ENCODE measurements at places on chromosomes 16 and 17.

GRCh38 chr16:647173-647902 lies 1.8 kb upstream of the WDR90 start:
- no peak for DNase-seq

GRCh38 chr16:87064731-87065445 lies 252.3 kb downstream of the C16orf95 start:
- no peak for DNase-seq

GRCh38 chr17:18932360-18933055 lies 19.5 kb upstream of the SLC5A10 start:
- DNase-seq = no peak

DNA sequence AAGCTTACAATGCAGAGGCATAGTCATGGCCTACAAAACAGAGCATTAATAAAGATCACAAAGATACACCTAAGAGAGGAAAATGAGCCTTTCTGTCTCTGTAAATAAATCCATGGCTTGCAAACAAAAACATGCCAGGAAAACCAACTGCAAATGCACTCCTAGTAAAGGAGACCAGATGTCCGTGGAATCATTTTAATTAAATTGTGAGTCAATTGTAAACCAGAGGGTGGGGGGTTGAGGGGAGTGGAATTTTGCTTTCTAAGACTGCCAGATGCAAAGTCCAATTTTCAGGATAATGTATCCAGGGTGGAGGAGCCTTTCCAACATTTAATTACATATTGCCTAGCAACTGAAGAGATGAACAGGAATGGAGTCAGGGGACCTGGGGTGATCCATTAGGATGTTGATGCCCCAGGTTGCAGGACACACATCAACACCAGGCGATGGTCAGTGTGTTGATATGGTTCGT lies 390.3 kb upstream of the CCL2 start:
- no peak for DNase-seq

DNA sequence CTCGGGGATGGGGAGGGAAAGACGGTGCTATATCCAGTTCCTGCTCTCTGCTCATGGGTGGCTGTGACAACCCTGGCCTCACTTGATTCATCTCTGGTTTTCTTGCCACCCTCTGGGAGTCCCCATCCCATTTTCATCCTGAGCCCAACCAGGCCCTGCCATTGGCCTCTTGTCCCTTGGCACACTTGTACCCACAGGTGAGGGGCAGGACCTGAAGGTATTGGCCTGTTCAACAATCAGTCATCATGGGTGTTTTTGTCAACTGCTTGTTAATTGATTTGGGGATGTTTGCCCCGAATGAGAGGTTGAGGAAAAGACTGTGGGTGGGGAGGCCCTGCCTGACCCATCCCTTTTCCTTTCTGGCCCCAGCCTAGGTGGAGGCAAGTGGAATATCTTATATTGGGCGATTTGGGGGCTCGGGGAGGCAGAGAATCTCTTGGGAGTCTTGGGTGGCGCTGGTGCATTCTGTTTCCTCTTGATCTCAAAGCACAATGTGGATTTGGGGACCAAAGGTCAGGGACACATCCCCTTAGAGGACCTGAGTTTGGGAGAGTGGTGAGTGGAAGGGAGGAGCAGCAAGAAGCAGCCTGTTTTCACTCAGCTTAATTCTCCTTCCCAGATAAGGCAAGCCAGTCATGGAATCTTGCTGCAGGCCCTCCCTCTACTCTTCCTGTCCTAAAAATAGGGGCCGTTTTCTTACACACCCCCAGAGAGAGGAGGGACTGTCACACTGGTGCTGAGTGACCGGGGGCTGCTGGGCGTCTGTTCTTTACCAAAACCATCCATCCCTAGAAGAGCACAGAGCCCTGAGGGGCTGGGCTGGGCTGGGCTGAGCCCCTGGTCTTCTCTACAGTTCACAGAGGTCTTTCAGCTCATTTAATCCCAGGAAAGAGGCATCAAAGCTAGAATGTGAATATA lies 4.8 kb upstream of the LASP1NB start:
- DNase-seq = no peak

- DNase-seq = no peak
Observed at GRCh38 chr16:48374255-48374654, 11.0 kb downstream of the SIAH1 start.

- DNase-seq = no peak
Observed at GRCh38 chr16:66429290-66429962, 2.3 kb downstream of the BEAN1 start.

DNA sequence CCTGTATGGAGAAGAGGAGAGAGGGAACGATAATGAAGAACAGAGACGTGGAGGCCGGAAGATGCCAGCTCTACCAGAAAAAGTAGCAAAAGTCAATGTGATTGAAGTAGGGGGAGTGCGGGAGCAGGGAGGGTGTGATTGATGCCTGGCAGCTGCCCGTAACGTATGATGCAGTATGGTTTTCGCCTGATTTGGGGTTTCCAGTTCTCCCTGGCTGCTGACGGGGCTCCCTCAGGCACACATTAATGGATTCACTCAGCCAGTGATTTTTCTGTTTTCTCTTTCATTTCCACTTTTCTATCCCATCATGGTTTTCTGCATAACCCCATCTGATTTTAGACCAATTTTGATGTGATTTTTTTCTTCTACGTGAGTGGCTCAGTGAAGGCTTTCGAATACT lies 62.1 kb downstream of the PRKCA start:
- no peak for DNase-seq

DNA sequence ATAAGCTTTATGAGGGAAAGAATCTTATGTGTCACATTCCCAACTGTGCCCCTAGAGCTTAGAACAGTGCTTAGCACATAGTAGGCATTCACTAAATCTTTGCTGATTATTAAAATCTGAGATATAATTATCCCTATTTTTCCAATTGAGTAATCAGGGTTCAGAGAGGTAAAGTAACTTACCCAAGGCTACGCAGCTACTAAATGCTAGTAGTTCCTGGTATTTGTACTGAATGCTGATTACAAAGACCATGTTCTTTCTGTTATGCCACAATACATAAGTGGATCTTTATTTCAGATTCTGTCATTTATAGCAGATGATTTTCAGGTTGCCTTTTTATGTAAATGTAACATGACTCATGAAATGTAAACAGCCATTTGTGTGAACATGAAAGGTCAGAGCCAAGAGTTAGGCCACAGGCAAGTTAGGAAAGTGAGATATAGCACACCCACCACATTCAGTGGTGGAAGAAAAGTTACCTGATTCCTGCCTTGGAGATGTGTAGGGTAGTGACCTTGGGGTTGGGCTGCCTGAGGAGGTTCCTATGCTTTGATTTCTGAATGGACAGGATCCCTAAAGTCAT lies 77.2 kb downstream of the FTO start:
- no peak for DNase-seq

DNA sequence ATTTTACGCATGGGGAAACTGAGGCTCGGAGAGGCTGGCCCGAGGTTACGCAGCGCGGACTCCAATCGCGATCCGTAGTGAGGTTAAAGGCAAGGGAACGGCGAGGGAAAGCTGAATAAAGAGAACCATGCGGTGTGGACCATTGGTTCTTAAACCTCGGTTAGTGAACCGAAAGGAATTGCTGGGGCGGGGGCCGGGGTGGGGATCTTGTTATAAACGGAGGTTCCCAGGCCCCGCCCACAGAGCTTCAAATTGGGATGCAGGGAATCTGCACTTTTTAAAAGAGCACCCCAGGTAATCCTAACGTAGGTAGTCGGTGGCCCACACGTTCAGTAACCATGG lies 524 bp downstream of the IQCK start:
- no peak for DNase-seq

GRCh38 chr16:583815-584591 lies 5.9 kb upstream of the RAB40C start:
- DNase-seq = no peak

GRCh38 chr17:40551091-40551878 lies 14.0 kb downstream of the CCR7 start:
- DNase-seq = no peak

DNA sequence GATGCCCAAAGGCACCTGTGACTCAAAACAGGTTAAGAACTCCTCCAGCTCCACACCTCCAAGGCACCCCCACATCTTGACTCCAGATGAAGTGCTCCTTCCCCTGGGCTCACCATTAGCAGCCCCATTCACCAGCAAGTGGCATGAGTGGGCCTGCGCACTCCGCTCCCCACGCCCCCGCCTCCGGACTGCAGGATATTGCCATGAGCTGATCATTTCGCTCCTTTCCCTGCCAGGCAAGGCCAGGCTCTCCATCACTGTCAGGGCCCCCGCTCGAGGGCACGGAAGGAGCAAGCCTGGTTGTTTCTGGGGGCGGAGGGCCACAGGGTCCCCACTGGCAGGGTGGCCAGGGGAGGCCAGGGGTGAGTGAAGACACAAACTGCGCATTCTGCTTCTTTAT lies 69.9 kb downstream of the ZNF423 start:
- no peak for DNase-seq

GRCh38 chr16:9092282-9092977 lies 986 bp downstream of the HAPSTR1 start:
- no peak for DNase-seq

DNA sequence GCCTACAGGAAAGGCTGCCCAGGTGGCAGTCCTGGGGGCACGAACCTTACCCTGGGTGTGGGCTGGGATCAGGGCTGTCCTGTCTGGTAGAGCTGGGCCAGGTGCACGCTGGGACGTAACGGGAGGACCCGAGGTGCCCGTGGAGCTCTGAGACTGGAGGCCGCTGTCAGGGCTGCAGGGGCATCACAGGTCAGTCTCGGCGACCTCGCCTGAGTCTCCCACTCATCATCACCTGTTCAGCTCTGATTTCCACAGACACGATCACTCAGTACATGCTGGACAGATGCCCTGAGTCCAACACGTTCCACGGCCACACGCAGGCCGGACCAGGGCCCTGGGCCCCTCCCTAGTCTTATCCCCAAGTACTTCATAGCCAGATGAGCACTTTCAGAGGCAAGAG lies 4.7 kb upstream of the CD300C start:
- DNase-seq = no peak

GRCh38 chr17:15440347-15440746 lies 27.1 kb downstream of the CDRT4 start:
- no peak for DNase-seq

GRCh38 chr17:6120351-6120750 lies 50.2 kb downstream of the WSCD1 start:
- no peak for DNase-seq

GRCh38 chr17:51434434-51435170 lies 174.3 kb downstream of the UTP18 start:
- DNase-seq = peak; percentile 37

- no peak for DNase-seq
Observed at GRCh38 chr17:28702752-28703150, 8.9 kb downstream of the PROCA1 start.

- DNase-seq = no peak
Observed at GRCh38 chr17:73371836-73372235, 60.0 kb upstream of the CDC42EP4 start.

- DNase-seq = no peak
Observed at GRCh38 chr17:68592009-68592408, 9.2 kb downstream of the FAM20A start.

DNA sequence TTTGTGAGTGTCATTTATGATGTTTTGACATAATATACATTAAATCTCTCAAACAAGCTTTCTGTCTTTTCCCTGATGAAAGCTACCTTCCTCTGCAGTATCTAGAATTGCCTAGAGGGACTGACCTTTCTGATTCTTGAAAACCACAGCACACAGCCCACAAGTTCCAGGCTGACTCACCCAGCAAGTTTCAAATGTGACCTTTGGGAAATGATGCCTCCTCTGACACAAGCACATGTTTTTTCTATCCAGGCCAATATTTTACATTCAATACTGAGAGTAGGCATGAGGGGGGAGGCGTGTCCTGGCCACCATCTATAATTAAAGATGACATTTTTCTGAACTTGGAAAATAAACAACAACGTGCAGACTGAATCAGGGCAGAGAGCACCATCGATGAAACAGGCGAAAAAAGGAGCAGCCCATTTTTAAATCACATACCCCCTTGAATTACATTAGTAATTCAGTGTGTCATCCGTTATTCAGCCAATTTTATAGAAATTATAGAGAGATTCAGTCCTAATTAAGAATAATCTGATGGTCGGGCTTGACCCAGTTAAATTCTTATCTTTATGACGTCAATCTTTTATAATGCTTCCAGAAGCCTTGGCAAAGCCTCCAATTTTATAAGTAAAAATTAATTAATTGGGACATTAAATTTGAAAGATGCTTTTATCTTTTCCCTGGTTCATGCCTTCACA lies 292.6 kb upstream of the CDH11 start:
- peak; percentile 48 for DNase-seq

GRCh38 chr17:81032641-81033480 lies 2.1 kb upstream of the BAIAP2 start:
- DNase-seq = no peak

DNA sequence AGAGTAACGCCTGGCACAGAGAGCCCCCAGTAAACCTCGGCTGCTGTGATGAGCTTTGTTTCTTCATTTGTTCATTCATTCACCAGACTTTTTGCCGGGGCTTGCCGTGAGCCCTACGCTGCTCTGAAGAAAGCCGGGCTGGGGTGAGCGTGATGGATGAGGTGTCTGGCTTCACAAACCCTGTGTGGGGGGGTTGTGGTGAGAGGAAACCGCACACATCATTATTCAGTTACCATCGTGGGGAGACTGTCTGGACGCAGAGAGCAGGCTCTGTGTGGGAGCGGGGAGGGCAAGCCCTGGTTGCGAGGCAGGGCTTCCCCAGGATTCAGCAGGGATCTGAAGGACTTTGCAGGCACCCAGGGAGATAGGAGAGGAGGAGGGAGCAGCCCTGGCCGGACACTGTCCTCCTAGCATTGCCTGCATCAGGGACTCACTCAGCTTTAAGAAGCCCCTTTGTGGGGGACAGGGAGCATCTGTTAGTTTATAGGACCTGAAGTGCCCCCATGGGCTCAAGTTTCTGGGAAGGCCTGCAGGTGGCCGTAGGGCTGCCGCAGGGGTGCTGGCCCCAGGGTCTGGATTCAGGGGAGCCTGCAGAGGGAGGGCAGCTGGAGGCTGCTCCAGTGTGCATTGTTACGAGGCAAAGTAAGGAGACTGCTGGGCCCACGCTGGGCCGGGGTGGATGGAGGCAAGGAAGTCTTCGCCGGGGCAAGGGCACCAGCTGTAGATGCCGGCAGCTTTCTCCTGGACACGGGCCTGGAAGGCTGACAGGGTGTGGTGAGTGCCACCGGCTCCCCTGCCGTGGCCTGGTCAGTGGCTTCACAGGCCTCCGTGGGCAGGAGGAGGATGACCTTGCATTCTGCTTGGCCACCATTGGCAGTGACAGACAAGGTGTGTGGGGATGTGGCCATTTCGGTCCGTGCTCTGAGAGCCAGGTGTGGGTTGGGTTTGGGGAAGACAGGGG lies 334.5 kb downstream of the SEC14L1 start:
- no peak for DNase-seq

- no peak for DNase-seq
Observed at GRCh38 chr16:64370112-64370511, 751.8 kb downstream of the CDH11 start.

GRCh38 chr17:1515640-1516387 lies 598 bp downstream of the INPP5K start:
- DNase-seq = peak; percentile 79

GRCh38 chr17:16986391-16986790 lies 14.5 kb upstream of the TNFRSF13B start:
- no peak for DNase-seq

GRCh38 chr16:55640701-55641327 lies 15.0 kb upstream of the SLC6A2 start:
- no peak for DNase-seq

Data from LoVo (cell line).